ENCODE measurements at places on chromosomes 2 and 18. TPM values are rescaled to one million over a fixed set of nuclear protein-coding genes. Genes with fewer than 3 reads are reported as not detected.

Gene TET3
- total RNA-seq, result 27.5 TPM

Gene PTPRM
- total RNA-seq, result 100.0 TPM

Gene PLEKHH2
- 0.28 TPM for total RNA-seq

- H3K36me3 ChIP-seq, result no peaks in the 10 kb centered on the region
- H3K27me3 ChIP-seq, result no peaks in the 10 kb centered on the region
- no peak overlapping the region for H3K4me3 ChIP-seq
Observed at GRCh38 chr18:55214969-55215368, 255.7 kb upstream of the CCDC68 start.

GRCh38 chr2:134335601-134336000 lies 81.7 kb downstream of the MGAT5 start:
- no peaks in the 10 kb centered on the region for H3K27me3 ChIP-seq
- no peak overlapping the region for H3K27ac ChIP-seq
- H3K36me3 ChIP-seq, result no peaks in the 10 kb centered on the region
- peaks cover 13% of the 10 kb centered on the region for H3K4me1 ChIP-seq

DNA sequence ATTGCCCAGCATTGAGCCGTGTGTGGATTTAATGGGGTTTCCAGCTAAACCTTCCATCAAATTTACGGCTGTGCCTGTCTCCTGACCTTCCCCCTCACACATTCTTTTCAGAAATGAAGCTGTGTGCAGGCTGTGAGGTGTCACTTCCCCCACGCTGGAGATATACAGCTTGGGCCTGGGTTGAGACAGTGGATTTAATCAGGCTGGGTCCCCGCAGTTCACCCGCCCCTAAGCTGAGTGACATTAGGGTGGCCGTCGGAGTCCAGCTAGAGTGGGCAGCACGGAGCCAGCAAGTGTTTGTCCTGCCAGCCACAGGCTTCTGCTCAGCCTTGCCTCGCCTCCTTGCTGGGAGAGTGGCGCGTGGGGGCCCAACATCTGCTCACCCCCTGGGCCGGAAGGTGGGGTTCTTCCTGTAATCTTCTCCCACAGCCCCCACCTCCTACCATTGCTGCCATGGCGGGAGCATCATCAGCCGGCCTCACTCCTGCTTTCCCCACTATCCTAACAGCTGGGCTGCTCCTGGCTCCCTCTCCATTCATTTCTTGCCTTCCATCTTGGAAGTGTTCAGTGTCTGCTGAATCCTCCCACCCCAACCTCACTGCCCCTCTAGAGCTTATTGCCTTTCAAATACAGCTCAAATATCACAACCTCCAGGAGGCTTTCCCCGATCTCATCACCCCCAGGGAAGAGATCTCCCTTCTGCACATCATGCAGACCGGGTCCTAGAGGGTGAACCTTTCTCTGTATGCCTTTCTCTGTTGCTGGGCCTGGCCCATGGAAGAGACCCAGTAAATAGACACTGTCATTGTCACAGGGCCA lies 149.0 kb downstream of the GLI2 start:
- H3K36me3 ChIP-seq, result no peaks in the 10 kb centered on the region
- no peaks in the 10 kb centered on the region for H3K4me1 ChIP-seq

GRCh38 chr18:59359576-59359952 lies 499 bp upstream of the LMAN1 start:
- H3K27me3 ChIP-seq, result no peaks in the 10 kb centered on the region
- H3K4me3 ChIP-seq, result peak overlapping the region; percentile 34
- H3K27ac ChIP-seq, result no peak overlapping the region
- H3K4me1 ChIP-seq, result no peaks in the 10 kb centered on the region
- H3K36me3 ChIP-seq, result no peaks in the 10 kb centered on the region

GRCh38 chr18:78979730-78980278 lies at the start of gene SALL3:
Gene SALL3 (plus strand): TSS chr18:78979818. CDS start chr18:78980275, 457 bp downstream.
- no peak within 1 kb of the TSS for H3K4me3 ChIP-seq
- DNase-seq, result no peak
- no peaks in the 10 kb centered on the region for H3K36me3 ChIP-seq
- no peaks in the 10 kb centered on the region for H3K27me3 ChIP-seq

DNA sequence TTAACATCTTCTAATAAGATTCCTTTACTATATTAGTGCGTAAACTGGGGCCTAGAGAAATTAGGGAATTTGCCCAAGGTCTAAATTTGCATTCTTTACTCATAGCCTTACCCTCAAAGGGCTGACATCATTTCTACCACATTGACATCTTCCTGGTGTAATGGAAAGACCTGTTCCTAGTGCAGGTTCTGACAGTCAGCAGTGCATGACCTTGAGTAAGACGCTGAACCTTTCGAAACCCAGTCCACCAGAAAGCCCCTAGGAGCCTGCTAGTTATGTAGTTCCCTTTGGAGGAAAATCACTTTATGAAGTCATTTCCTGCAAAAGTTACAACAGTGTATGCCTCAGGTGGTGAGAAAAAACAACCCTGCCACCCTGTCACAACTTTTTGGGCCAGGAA lies 388.3 kb downstream of the TNS1 start:
- H3K4me3 ChIP-seq, result no peak overlapping the region
- no peak for DNase-seq
- no peaks in the 10 kb centered on the region for H3K36me3 ChIP-seq
- no peaks in the 10 kb centered on the region for H3K27me3 ChIP-seq
- H3K4me1 ChIP-seq, result peaks cover 8% of the 10 kb centered on the region

- no peaks in the 10 kb centered on the region for H3K27me3 ChIP-seq
- H3K36me3 ChIP-seq, result peaks cover 5% of the 10 kb centered on the region
- DNase-seq, result no peak
- no peak overlapping the region for H3K27ac ChIP-seq
Observed at GRCh38 chr2:47016172-47016913, 100.7 kb upstream of the MCFD2 start.

DNA sequence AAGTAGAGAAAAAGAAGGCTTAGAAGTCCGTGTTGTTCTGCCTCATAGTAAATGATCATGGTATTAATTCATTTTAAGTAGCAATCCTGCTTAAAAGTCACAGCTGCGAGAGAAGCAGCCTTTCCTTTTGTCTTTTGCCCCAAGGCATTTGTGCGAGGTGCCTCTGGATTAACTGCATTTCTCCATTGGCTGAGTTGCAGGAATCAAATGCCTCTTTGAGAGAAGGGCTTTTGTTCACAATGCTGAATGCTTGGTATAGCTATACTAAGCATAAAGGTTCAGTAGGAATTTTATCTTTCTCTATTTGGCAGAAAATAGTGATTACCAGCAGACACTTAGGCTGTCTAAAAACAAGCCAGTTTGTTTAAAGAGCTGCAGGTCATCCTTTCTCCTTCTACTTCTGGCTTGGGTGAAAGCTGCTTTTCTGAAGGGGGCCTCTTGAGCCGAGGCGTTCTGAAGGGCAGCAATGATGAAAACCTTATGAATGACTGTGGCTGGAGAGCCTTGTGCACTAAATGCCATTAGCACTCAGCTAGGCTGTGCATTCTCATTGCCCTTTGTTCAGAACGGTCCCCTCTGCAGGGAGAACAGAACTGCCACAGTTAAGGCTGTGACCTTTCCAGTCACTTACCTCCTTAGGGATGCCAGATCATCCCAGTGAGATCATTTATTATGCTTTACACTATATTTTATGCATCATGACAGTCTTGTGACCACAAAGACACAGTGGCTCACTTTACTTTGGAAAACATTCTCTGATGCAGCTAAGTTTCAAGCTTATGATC lies 68.8 kb upstream of the TMEM87B start:
- H3K4me1 ChIP-seq, result peaks cover 61% of the 10 kb centered on the region
- peak; percentile 18 for DNase-seq
- no peak overlapping the region for H3K4me3 ChIP-seq

Measured in Caco-2 (cell line).